Hematopoietic multipotent progenitor cell treated with erythropoietin and hydrocortisone succinate and interleukin-3 and kit ligand, for 8 days (in vitro differentiated cells): ENCODE measurements at places on chromosomes 6 and 20.

DNA sequence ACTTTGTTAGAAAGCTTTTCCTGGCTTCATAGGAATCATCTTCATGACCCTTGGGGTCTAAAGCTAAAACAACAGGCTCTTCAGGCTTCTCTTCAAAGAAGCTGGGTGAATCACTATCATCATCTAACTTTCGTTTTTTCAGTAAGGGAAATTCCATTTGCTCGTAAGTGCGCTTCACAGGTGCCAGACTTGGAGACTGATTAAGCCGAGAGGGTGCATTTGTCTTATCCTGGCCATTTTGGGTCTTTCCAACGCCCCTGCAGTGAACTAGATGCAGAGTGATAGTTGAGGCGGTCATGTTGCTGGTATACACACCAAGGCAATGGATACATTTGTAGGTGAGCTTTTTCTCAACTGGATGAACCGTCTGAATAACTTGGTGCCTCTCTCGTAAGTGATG, 38.8 kb downstream of the ADNP start:
- no peak for DNase-seq

DNA sequence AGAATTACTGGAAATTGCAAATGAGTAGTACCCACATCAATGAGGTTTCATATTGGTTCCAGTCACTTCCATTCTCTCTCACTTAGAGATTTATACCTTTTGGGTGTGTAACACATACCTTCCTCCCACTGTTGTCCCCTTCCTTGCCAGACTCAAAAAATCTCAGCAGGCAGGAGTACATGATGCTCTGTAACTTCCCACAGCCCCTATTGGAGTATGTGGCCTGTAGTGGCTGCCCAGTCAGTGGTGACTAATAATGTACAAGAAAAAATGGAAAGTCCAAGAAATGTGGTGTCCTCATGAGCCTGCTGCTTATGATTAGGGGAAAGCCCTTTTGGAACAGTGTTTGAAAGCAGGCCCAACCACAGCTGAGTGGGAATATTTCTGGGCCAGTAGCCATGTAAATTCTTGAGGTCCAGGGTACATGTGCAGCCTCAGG, 312.0 kb downstream of the ZFAND3 start:
- DNase-seq = no peak

- no peak for DNase-seq
These were observed 12.5 kb upstream of the TREM1 start for GRCh38 chr6:41298785-41299502.

GRCh38 chr6:4139272-4139671, 3.9 kb upstream of the ECI2 start:
- no peak for DNase-seq

GRCh38 chr6:81739230-81740195, 13.0 kb downstream of the TENT5A start:
- DNase-seq = no peak
